ENCODE measurements at places on chromosomes 5 and 9.
A peak's percentile ranks its signal among the peaks of the same experiment; 100 is the strongest.

- no peak for DNase-seq
Observed at GRCh38 chr5:125630237-125630636, 793.0 kb upstream of the GRAMD2B start.

- peak; percentile 80 for DNase-seq
Observed at GRCh38 chr9:133144142-133144903, 19.4 kb downstream of the GBGT1 start.

DNA sequence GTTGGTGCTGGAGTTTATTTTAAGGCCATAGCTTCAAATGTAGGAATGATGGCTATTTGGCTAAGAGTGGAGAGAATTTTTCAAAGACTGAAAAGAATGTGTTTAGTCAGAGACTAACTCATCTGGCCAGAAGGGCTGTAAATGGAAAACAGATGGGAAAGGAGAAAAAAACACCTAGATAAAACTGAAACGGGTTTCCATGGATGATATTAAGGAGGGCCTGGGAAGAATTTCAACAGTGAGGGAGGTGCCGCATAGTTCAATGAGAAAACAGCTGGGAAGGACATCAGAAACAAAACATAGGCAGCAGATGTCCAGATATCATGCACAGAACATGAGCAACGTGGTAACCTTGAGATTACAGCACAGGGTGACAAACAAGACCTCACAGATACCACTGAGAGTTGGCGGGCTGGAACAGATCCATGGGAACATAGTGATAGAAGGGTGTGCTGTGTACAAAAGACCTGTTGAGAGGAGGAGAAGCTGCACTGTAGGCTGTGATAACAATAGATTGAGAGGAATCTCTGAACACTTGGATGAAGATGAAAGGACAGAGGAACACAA is 31.2 kb upstream of the RAD23B start:
- no peak for DNase-seq

- no peak for DNase-seq
Observed at GRCh38 chr5:180832638-180833068, 28.4 kb downstream of the ZFP62 start.

DNA sequence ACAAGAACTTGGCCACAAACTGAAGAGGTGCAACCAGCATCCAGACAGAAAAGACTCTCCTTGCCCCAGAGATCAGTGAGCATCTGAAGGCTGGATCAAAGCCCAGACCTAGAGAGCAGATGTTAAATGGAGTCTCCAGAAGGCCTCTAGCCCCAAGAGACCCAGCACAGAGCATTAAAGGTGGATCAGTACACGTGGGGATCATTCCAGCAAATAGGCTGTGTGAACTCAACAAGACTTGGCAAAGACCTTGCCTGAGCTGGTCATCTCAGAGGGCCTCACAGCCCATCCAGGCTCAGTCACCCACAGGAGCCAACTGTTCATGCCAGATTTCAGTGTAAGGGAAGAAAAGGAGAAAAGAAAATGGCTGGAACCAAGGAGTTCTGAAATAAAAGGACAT is 214.0 kb downstream of the ENC1 start:
- DNase-seq: no peak

DNA sequence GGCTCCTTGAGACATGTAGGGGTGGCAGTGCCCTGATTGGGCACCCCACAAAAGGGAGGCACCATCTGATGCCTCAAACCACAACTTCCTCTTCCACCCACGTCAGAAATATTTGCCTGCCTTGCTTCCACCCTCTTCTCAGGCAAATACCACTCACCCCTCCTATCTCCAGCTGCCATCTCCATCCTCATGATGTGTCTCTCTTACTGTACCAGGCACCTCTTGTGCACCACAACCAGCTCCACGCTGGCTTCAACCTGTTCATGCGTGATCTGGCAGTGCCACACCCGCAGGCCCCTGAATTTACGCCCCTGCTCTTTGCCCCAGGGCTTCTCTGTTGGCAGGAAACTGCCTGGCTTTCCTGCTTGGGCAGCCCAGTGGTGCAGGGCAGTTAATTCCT is 87.8 kb upstream of the HSPA9 start:
- DNase-seq: no peak

- no peak for DNase-seq
Observed at GRCh38 chr5:132420706-132421272, 51.3 kb downstream of the SLC22A5 start.

- DNase-seq: no peak
Observed at GRCh38 chr9:122113574-122113973, 20.5 kb upstream of the TTLL11 start.

DNA sequence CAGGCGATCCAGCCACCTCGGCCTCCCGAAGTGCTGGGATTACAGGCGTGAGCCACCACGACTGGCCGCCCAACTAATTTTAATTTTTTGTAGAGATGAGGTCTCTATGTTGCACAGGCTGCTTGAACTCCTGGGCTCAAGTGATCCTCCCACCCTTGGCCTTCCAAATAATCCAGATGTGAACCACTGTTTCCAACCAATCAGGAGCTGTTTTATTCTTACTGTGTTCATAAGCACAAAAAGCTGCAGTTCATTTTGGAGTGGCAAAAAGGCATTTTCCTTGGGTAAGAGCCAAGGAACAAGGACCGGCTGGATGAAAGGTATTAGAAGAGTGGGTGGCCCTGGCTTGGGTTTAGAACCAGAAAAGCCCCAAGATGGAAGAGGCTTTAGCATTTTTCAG is 5.2 kb upstream of the SLC27A4 start:
- DNase-seq: no peak

GRCh38 chr5:39117401-39117800 is 43.2 kb upstream of the RICTOR start:
- no peak for DNase-seq

DNA sequence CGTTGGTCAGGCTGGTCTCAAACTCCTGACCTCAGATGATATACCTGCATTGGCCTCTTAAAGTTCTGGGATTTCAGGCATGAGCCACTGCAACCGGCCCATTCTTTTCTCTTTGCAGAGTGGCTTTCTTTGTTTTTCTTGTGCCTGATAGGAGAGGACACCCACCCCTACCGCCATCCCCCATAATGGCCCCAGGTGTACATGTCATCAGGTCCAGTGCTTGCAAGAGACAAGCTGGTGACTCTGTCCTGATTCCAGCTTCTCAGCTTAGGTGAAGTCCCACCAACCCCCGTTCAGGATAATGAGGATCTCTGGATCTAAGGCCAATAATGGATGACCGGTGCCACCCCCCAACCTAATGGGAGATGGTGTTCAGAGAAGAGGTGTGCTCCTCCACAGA is 2.3 kb upstream of the AIF1L start:
- no peak for DNase-seq

DNA sequence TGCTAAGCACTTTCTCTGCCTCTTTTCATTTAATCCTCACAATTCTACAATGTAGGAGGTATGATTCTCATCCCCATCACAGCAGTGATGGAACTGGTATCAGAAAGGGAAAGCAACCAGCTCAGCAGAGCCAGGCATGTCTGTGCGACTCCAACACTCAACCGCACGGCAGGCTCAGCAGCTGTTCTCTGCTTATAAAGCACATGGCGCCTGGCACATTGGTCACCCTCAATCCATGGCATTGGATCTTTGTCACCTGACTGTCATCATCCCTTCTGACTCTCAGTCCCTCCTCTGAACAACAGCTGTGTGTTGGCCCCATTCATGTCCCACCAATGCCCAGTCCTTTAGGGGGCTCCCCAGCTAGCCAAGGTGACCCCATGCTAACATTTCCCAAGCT is 45.1 kb upstream of the HAND1 start:
- no peak for DNase-seq

- no peak for DNase-seq
Observed at GRCh38 chr9:97039514-97039860, 545 bp upstream of the CTSV start.

GRCh38 chr9:97924386-97924785 is 2.1 kb upstream of the TRMO start:
- DNase-seq: no peak

DNA sequence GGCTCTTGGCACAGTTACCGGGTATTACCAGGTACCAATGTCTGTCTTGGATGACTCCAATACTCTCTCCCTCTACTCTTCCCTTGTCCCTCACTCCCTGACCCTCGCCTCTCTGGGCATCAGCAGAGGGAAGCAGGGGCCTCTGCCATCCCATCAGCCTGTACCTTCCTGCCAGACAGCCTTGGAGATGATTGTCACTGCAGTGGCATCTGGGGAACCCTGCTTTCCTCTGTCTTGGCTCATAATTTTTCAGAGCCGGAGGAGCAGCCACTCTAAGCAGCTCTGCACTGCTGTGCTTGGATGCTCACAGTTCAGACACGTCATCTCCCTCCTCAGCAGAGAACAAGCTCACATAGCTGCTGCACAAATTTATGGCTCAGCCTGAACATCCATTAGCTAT is 274.1 kb downstream of the SMARCA2 start:
- no peak for DNase-seq

- DNase-seq: no peak
Observed at GRCh38 chr9:38622288-38622674, 1.9 kb upstream of the ANKRD18A start.

GRCh38 chr5:78387468-78388153 is 27.2 kb downstream of the SCAMP1 start:
- no peak for DNase-seq

DNA sequence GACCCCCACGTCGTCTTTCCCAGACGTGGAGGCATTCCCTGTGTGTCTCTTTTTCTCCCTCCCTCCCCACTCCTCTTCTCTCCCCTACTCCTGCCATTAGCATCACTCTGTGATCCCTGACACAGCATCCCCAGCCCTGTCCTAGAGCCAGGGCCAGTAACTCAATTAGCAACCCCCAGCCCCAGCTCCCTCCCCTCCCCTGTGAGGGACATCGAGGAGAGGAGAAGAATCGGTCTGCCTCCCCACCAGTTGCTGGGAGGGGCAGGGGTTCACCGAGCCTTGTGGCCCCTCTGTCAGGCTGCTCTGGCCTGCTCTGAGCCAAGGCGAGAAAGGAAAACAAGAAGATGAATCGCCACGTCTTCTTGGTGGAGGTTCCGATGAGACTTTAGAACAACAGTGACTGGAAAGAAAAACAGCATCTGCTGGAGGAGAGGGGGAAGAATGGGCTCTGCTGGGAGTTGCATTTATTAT is 123.1 kb downstream of the PAPPA start:
- DNase-seq: no peak

DNA sequence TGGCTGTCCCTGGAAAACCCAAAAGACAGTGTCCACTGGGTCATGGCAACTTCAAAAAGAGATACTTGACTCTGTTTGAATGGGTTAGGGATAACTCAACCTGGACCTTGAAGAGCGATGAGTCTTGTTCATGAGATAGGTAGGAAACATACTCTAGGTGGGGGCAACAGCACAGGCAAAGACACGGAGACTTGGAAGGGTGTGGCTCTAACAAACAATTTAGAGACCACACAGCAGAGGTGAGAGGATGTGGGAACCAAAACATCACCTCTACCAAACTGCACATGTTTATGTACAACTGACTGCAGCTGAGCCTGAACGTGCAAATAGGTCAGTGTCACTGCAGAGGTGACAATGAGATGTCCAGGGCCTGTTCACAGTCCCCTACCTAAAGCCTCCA is 247.7 kb upstream of the ADRA1B start:
- DNase-seq: no peak

DNA sequence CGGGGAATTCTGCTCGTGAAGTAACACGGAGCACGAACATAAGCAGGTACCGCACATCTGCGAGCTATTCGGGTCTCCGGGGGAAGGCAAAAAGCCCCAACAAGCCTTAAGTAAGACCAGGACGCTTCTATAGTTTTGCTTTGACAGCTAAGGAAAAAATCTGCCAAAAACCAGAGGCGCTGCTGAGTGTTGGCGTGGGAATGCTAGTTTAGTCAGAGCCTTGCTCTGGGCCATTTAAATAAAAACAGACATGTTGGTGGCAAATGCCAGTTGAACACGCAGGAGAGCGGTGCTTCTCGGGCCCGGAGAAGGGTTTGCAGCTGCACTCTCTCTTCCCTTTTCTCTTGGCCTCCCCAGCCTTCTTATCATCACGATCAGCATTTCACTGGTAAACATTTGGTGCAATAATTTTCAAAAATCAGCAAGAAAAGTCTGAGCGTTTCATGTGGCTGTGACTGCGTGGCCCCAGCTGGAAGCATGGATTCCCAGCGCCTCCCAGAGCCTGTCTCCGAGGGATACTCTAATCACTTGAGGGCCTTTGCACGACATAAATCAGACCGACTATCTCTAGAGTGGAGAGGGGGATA is 6.4 kb upstream of the NOTCH1 start:
- DNase-seq: no peak

- no peak for DNase-seq
Observed at GRCh38 chr9:4886698-4887097, 94.0 kb downstream of the RCL1 start.

DNA sequence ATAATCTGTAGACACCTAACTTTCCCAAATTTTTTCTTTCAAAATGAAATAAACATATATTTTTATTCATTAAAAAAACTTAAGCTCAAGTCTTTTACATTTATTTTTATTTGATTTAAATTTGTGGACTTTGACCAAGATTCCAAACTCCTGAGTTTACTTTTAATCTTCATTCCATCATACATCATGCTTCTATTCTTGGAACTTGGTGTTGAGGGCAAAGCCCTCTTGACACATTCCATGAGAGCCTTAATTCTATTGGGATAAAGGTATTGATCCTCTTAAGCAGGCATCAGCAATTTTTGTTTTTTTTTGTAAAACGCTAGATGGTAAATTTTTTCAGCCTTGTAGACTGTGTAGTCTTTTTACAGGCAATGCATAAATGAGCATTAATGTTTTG is 53.6 kb downstream of the FBXO4 start:
- DNase-seq: no peak

DNA sequence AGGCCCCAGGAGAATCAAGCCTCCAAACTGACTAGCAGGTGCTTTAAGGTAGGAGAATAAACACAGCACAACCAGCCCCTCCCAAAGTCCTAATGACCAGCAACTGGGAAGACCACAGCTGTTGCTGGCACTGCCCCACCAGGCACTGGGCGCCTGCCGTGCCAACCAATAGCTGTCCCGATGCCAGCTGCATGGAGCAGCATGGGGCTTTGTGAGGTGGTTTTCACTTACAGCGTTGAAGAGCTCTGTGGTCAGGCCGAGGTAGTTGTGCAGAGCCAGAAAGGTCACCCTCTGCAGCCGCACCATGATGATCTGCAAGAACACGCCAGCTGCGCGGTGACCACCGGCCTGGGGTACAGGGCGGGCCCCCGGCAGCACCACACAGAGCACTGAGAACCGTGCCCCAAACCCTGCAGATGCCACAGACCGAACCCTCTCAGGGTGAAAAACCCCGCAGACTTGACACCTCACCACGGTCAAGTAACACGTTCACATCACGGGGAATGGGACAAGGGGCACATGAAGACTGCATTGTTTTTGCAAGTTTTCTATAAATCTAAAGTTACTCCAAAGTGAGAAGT is 28.7 kb downstream of the PNPLA7 start:
- no peak for DNase-seq

GRCh38 chr5:126023994-126024441 is 399.2 kb upstream of the GRAMD2B start:
- DNase-seq: no peak

GRCh38 chr5:93371893-93372292 is 209.1 kb downstream of the NR2F1-AS1 start:
- DNase-seq: no peak

- no peak for DNase-seq
Observed at GRCh38 chr5:62812621-62813255, 234.1 kb downstream of the LRRC70 start.

Measured in stimulated activated CD8-positive, alpha-beta memory T cell treated with anti-CD3 and anti-CD28 coated beads, Interleukin-2, amount 100 ng/mL, for 1 hour (primary cell).